ENCODE measurements at places on chromosomes 16 and 17.

GRCh38 chr17:56160422-56160821 lies 7.1 kb downstream of the ANKFN1 start:
- no peak for DNase-seq

DNA sequence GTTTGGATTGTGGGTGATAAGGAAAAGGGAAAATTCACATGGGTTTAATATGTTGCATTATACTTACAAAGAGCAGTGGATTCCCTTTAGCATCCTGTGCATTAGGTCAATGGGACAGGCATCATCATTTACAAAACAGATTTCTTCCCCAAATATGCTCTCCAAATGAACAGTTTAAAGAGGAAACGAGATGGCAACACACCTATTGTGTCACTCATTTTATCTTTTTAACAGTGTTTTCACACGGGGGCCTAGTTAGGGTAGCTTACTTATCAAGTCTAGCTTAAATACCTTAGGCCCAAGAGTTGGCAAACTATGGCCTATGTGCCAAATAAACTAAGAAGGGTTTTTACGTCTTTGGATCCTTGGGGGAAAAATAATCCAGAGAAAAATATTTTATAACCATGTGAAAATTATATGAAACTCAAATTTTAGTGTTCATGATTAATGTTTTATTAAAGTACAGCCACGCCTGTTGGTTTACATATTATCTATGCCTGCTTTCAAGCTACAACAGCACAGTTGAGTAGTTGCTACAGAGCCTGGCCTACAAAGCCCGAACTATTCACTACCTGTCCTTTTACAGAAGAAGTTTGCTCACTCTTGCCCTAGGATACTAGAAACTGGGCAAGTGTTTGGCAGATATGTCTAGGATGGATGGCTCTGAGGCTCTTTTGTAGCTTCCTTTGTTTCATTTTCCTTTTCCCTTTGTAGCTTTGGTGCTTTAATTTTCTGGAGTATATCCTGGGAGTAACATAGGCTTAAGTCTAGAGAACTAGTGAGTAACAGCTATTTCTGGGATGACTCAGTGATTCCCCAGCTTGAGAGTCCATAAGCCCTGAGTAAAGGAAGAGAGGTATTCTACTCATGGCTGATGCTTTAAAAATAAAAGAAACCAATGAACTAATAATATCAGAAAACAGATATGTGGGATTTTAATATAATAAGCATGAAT lies 12.4 kb downstream of the NUP93 start:
- no peak for DNase-seq

DNA sequence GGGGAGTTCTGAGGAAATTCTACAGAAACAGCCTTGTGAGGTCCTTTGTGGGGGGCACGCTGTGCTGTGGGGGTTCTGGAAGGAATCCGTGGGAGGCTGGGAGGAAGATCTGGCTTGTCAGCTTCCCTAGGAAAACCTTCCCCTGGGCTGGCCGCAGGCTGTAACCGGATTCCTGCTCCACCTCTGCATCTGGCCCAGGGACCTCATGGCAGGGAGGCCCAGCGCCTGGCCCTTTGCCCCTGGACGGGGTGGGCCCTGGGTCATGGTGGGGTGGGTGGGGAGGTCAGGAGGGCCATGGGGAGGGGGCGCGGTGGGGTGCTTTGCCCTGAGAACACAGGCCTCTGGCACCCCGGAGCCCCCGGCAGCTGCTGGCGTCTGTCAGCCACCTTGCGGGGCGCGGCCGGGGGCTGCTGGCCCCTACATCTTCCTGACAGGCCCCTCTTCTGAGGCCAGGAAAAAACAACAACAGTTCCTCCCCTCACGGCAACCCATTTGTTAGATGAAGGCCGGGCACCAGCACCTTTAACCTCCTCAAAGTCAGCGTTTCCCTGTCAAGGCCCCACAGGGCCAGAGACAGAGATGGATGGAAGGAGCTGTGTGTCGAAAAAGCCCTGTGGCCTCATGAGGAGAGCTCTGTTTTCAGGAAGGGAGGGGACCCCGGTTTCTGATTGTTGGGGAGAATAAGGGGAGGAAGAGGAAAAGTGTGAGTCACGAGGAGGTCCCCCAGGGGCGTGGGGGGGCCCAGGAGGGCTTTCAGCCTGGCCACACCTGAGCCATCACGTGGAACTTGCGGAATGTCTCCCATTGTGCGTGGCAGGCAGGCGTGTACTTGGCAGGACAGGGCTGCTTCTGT lies 3.6 kb upstream of the MEOX1 start:
- DNase-seq, result no peak

DNA sequence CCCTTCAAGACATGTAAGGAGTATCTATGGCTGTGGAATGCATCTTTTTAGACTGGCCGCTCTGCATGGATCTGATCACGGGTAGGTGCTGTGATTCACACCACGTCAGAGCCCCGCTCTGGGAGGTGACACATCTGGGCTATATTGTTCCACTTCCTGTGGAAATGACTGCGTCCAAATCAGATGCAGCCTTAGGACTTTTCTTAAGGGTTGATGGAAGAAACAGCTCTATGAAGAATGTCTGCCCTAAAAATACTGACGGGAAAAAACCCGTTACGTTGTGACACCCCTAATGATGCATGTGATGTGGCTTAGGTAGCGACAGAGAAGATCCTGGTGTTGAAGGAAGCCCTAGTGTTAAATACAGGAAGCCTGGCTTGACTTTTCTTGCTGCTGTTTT lies 12.2 kb downstream of the BANP start:
- peak; percentile 26 for DNase-seq

DNA sequence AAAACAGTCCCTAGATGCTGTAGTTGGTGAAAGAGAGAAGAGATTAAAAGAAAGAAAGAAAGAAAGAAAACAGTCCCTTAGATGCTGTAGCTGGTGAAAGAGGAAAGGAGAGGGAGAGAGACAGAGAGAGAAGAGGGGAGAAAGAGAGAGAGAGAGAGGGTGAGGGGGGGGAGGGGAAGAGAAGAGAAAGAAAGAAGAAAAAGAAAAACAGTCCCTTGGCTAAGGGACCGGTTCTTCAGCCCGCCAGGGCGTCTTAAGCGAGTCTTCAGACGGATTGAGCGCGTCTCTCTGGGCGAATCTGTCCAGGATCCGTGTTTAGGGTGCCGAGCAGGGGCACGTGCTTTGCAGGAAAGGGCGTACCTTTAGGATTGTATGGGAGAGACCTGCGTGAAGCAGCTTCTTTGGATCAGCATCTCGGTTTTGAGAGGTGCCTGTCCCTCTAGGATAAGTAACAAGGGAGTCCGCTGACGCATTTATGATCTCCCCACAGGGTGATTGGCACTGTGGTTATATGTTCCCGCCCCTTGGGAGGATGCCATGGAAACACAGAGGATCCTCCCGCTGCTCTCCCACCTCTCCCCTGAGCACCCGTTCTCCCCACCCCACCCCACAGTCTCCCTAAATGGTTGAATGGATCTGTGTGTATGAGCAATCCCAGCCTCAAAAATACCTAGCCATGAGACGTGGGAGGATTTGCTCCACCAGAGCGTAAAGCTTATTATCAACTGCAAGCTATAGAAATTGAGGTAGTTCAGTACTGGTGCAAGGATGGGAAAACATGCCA lies 16.7 kb downstream of the GNGT2 start:
- DNase-seq, result no peak

DNA sequence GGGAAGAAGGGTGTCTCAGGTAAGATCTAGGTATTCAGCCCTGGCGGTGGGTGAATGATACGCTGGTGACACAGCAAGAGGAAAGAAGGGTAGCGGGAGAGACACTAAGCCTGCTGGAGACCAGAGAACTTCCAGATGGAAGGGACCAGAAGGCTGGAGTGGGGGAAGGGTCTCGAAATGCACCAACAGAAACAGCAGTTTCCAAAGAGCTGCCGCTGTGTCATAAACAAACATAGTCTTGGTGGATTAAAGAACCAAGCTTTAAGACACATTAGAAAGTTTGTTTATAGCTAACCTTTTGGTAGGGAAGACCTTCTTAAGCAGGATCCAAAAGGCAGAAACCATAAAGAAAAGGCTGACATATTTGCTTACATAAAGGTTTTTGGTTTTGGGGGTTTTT lies 20.9 kb downstream of the TRPV3 start:
- no peak for DNase-seq

- no peak for DNase-seq
Measured at GRCh38 chr16:79253100-79253631, 347.4 kb downstream of the MAF start.

GRCh38 chr17:7711051-7711755 lies 6.2 kb downstream of the EFNB3 start:
- no peak for DNase-seq

DNA sequence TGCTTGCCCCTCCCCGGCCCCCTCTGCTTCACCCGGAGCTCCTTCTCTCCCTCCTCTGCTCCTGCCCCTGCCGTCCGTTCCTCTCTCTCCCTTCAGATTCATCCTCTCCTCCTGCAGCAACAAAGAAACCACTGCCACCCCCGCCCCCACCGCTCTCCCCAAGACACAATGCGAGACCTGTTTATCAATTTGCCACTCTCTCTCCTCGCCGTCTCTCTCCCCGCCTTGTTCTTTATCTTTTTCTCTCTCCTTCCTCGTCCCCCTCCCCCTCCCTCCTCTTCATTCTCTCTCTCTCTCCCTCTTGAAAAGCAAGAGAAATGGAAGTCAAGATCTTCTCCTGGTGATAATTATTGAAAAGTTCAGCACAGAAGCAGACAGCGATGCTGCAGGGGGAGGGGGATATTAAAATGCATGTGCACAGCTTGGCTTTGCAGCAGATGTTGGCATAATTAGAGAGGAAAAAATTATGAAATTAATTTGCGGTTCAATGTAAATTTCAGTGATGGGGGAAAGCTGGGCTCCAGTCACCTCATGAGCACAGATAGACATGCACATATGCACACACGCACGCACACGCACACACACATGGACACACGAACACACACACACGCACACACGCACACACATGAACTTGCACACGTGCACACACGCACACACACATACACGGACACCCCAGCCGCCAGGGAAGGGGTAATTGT lies 58.1 kb upstream of the CBFA2T3 start:
- no peak for DNase-seq

GRCh38 chr17:3921502-3922319 lies 5.4 kb upstream of the P2RX1 start:
- no peak for DNase-seq

GRCh38 chr16:65249768-65250167 lies 127.9 kb upstream of the CDH11 start:
- no peak for DNase-seq

DNA sequence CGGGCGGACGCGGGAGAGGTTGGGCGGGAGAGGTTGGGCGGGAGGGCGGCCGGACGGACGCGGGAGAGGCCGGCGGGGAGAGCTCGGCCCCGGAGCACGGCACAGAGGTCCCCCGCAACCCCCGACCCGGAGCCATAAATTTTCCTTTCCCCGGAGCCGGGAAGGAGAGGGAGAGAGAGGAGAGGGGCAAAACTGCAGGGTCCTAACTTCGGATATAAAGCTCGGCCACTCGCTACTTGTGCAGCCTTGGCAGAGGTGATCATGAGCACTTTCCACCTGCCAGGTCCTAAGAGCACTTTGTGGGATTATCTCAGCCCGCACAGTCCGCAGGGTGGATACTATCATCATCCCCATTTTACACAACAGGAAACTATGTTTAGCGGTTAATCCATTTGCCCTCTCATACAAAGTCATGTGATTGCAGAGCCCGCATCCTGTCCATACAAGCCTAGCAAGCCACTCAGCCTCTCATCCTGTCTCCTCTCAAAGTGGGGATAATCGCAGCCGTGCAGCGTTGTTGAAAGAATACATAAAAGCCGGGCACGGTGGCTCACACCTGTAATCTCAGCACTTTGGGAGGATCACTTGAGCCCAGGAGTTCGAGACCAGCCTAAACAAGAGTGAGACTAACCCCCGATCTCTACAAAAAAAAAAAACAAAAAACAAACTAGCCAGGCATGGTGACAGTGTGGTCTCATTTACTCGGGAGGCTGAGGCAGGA lies 780 bp upstream of the DCAKD start:
- peak; percentile 29 for DNase-seq

DNA sequence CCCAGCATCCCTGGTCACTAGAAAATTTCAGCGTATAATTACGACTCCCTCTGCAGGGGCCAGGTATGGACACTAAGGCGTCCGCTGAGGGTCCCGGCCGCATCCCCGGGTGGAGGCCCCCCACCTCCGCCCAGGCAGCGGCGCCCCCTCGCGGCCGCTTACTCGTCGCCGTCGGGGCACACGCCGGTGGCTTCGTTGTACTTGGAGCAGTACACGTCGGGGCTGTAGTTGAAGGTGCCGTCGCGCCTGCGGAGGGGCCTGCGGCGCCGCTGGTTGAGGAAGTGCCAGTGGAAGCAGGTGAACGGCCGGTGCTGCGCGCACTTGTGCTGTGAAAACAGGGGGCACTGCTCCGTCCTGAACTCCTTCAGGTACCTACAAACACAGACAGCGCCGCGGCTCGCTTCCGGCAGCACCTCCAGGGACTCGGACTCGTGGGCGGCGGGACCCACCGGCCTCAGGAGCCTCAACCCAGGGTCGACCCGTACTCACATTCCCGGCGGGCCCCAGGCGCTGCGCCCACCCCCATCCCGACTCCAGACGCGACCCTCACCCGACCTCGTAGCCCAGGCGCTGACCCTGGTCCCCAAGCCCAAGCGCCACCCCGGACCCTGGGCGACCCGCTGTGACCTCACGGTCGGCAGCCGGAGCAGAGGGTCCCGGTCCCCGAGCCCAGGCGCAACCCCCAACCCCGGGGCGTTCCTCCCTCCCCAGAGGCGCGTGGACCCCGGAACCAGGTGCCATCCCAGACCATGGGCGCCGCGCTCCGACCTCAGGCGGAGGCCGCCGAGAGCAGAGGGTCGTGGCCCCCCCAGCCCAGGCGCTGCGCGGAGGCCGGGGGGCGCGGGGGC lies 596 bp downstream of the UNKL start:
- peak; percentile 51 for DNase-seq

GRCh38 chr17:7435676-7436555 lies 681 bp downstream of the TMEM102 start:
- DNase-seq, result peak; percentile 46

DNA sequence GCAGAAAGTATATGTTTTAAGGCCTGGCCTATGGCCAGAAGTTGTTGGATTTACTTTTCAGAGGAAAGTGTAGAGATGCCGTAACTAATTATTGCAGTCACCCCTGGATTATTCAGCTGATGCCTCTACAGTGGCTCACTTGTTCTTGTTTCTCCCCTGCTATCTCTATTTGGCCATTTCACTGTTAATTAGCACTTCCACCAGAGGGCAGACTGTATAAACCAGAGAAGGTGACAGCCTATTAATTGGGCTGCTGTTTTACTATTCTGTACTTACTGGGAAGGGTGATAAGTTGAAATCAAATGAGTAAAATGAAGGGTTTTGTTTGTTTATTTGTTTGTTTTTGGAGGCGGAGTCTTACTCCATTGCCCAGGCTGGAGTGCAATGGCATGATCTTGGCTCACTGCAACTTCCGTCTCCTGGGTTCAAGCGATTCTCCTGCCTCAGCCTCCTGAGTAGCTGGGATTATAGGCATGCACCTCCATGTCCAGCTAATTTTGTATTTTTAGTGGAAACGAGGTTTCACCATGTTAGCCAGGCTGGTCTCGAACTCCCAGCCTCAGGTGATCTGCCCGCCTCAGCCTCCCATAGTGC lies 66.0 kb downstream of the CDK12 start:
- no peak for DNase-seq

GRCh38 chr16:3842994-3843393 lies 37.5 kb downstream of the CREBBP start:
- DNase-seq, result no peak

Measured in T-helper 9 cell (primary cell).